Activated CD8-positive, alpha-beta memory T cell treated with anti-CD3 and anti-CD28 coated beads for 1 hour (primary cell): ENCODE measurements at places on chromosomes 3 and 15.

GRCh38 chr3:197734667-197735318, 1.9 kb downstream of the RUBCN start:
- DNase-seq: no peak

- DNase-seq: no peak
Measured at GRCh38 chr3:76585794-76586392, 454.0 kb upstream of the ROBO2 start.

DNA sequence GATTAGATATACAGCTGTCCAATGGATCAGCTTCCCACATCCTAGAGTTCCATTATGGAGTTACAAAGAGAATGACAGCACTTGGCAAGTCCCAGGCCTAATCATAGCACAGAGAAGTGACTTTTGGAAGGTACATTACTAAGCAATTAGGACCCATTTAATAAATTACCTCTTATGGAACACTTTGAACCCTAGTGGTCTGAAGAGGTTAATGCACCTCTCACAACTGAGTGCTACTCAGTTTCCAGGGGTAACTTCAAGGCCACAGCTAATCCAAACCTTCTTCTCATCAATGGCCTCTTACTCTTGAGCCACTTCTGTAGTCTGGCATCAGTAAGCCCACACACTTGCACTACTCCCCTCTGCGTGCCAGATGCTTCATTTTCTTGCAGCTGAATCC, 34.9 kb upstream of the MEIS2 start:
- DNase-seq: no peak

- DNase-seq: no peak
Measured at GRCh38 chr3:77038468-77038929, 1.4 kb upstream of the ROBO2 start.

- no peak for DNase-seq
Measured at GRCh38 chr3:113607219-113607596, 74.9 kb downstream of the SIDT1 start.

- no peak for DNase-seq
Measured at GRCh38 chr15:65980824-65981456, 111.6 kb downstream of the RAB11A start.

DNA sequence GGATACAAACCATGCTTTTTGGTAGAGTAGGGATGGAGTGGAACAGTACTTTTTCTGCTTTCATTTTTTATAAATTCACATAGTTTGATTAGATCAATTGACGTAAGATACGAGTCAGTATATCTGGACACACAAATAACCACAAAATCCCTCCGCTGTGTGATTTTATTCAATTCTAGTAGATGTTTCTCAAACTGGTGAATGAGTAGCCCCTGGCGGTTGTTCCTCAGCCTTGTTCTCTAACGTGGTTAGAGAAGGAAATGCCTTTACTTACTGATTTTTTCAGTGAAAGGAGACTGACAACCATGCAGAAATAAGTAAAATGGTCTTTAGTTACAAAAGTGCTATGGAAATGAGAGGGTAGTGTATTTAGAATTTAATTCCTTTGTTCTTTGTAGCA, 161.0 kb downstream of the TCF12 start:
- no peak for DNase-seq

GRCh38 chr3:157294953-157295352, 135.0 kb upstream of the CCNL1 start:
- DNase-seq: no peak

DNA sequence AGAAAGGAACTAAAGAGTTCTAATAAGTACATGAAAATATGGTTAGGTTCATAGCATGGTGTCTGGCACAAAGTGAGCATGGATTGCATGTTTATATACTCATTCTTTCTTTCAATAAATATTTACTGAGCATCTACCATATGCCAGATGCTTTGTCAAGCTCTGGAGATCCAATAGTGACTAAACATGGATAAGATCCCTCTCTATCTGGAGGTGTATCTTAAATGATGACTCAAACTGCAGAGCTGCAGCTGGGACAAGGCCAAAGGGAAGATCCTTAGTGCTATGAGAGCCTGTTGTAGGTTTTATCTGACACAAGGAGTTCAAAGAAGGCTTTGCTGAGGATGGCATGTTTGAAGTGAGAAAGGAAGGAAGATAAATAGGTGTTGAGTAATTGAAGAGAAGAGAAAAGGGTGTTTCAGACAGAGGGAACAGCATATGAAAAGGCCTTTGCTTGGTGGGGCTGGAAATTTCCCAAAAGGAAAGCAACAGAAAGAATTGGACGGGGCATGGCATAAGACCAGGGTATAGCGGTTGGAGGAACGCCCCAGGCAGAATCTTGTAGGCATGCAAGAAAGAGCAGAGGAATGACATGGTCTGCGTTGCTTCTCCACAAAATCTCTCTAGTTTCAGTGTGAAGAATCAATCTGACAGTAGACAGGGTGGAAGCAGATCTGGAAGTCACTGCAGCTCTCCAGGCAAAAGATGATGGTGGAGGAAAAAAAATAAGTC, 239.9 kb upstream of the LRTM1 start:
- DNase-seq: no peak

DNA sequence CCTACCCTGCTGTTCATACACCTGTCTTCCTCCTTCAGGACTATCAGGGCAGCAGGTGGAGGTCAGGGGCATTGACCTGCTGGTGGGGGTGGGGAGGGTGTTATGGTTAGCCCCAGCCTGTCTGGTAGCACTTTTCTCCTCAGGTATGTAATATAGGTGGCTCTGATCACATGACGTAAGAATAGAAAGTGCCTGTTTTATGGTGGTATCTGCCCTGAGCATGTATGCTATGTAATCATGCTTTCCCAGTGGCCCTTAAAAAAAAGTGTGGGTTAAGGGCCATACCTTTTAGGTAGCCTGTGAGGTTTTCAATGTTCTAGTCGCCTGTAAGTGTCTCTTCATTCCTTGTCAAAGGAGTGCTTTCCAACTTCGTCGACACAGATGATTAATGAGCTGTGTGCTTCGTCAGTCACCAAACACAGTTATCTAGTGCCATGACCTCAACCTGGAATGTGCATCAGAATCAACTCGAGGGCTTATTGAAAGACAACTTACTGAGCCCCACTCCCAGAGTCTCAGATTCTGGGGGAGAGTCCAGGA, 86.3 kb downstream of the KLHL25 start:
- no peak for DNase-seq

DNA sequence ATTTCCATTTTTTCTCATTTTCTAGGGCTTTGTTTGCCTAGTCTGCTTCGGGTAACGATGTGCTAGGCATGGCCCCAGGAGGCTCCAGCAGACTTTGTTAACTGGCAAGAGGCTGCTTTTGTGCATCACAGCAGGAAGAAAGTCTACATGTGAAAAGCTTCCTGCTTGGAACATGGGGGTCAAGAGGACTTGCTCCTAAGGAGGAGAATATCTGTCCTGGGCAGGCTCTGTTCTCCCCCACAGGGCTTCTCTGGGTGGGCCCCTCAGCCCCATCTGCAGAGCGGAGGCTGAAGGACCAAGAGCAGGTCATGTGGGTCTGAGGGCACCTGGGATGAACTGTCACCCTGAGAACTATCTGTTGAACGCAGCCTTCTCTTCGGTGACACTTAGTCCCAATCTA, 94.7 kb downstream of the CCNL1 start:
- DNase-seq: no peak

- DNase-seq: no peak
Measured at GRCh38 chr3:70800951-70801350, 488.5 kb upstream of the MDFIC2 start.

GRCh38 chr15:61205346-61205921, 23.7 kb downstream of the RORA start:
- no peak for DNase-seq

- no peak for DNase-seq
Measured at GRCh38 chr3:115469649-115470048, 153.7 kb upstream of the GAP43 start.

GRCh38 chr3:27724459-27725197, 2.5 kb upstream of the EOMES start:
- DNase-seq: no peak

DNA sequence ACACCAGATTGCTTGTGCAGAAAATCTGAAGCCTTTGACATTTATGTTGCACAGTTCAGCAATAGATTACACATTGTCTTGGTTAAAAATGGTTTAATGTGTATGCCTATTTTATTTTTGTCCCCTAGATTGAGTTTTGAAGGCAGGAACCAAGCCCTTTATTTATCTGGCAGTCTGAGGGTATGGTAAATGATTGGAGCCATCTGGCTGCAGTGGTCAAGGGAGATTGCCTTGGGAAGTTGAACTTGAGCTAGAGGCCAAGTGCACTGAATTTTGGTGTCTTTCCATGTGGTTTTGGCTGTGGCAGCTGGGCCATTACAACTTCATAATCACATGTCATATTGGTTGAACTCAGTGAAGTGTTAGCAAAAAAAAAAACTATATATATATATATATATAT, 248.7 kb upstream of the C2CD4B start:
- no peak for DNase-seq

DNA sequence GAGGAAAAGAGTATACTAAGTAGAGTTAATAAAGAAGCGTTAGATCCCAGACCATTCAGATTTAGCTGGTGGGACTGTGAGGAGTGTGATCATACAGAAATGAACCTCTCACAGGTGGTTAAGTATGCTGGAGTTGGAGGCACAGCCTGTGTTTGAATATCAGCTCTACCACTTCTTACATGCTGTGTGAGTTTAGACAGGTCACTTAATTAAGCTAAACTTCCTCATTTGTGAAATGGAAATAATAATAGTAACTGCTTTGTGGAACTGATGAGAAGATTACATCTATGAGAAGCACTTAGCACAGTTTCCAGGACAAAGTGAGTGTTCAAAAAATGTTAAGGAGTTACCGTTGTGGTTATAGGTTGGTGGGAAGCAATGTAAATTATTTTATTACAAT, 8.4 kb downstream of the ACP3 start:
- no peak for DNase-seq

- DNase-seq: no peak
Measured at GRCh38 chr3:118101891-118102290, 932.8 kb downstream of the IGSF11 start.

DNA sequence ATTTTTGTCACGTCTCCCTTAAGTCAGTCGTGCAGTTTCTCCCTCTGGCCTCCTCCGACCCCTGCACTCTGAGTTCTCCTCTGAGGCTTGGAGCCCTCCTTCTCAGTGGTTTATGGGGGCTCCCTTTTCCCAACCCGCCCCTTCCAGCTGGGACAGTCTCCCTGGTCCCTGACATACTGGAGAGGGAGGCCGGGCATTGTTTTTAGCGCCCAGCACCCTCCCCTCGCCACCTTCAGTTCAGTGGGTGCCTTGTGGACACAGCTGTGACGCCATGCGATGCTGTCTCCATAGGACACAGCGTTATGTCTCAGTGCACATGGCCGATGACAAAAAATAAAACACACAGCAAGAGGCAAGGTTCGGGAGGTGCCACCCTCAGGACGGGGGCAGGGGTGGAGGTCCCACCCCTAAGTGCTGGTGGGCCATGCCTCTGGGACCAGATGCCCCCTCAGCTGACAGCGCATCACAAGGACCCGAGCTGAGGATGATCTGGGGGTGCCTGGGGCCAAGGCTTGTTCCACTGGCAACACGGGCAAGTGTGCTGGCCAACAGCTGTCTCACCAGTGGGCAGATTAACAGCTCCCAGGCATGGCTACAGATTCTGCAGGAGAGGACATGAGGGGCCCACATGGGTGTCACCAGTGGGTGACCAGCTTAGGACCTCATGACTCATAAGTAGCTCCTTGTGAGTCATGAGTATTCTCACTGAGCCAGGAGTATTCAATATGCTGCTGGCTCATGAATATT, 81.6 kb downstream of the PLXNA1 start:
- DNase-seq: no peak

GRCh38 chr3:33358172-33358781, 81.0 kb downstream of the FBXL2 start:
- no peak for DNase-seq

GRCh38 chr3:14925729-14926591, 21.4 kb upstream of the NR2C2 start:
- DNase-seq: no peak

DNA sequence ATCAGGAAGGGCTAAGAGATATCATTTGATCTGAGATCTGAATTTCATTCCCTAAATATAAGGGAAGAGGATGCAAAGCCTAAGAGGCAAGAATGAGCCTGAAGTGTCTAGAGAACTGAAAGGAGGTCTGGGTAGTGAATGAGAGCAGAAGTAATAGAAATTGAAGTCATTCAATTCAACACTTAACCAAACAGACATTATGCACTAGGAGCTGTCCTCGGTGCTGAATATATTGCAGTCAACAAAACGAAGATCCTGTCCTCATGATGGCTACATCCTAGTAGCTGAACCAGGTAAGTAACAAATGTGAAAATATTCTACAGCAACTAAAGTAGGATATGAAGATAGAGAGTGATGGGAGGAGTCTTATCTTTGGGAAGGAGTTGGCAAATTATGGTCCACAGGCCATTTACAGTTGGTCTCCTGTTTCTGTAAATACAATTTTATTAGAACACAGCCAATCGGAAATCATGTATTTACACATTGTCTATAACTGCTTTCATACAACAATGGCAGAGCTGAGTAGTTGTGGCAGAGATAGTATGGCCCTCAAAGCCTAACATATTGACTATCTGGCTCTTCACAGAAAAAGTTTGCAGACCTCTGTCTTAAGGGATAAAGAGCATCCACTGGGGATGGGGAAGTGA, 192.9 kb upstream of the CADPS start:
- no peak for DNase-seq

DNA sequence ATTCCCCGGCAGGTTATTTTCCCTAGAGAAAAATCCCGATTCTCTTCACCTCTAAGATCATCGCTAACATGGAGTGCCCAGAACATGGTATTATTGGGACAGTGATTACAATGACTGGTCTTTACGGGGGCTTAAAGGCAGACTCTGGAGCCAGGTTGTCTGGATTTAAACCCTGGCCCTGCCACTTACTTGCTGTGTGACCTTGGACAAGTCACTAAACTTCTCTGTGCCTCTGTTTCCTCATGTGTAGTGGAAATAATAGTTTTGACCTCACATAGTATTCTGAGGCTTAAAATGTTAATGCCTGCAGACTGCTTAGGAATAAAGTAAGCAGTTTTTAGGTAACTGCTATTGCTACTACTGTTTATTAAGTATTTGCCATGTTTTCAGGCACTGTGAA, 4.4 kb downstream of the PLA2G4D start:
- no peak for DNase-seq
